ENCODE measurements at places on chromosomes 12 and 14.
A peak's percentile ranks its signal among the peaks of the same experiment; 100 is the strongest.

- DNase-seq: no peak
Measured at GRCh38 chr14:46051796-46052195, 599.8 kb downstream of the RPL10L start.

GRCh38 chr12:88035271-88035906, 6.2 kb upstream of the C12orf50 start:
- peak; percentile 90 for DNase-seq

DNA sequence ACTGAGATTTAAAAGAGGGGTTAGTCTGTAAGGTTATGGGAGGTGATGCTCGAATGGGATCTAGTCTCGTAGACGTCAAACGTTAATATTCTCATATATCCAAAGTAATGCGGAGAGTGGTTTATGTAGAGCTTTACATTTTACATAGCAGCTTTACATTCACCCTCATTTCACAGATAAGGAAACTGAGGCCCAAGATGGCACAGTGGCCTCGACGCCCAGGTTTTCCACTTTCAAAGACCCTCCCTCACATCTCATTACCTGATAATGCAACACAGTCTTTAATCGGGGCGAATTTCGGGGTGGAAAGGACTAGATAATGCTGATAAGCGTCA, 450 bp upstream of the TDG start:
- no peak for DNase-seq

DNA sequence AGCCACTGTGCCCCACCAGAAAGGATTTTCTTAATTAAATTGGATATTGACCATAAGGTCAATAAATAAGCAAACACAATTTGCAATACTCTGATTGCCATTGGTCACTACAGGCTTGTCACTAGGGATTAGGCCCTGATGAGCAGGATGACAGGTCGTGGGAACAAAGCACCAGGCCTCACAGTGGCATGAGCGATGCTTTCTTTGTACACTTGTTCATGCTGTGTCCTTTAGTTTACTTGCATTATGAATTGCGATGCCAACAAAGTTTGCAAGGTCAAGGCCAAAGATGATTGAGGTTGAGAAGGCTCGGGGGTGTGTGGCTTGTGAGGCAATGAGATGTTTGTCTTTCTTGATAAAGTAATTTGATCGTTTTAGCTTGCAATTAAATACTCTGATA, 136.0 kb downstream of the TTC8 start:
- no peak for DNase-seq

GRCh38 chr14:93320489-93320888, 12.3 kb downstream of the BTBD7 start:
- DNase-seq: no peak

Measured in Calu3 (cell line).